ENCODE measurements at places on chromosomes 5 and 9.

- no peak for DNase-seq
Measured at GRCh38 chr5:143205883-143206195, 197.6 kb downstream of the NR3C1 start.

GRCh38 chr5:172692981-172693380, 51.9 kb downstream of the NEURL1B start:
- no peak for DNase-seq

- no peak for DNase-seq
Measured at GRCh38 chr5:42948961-42949347, 91.2 kb downstream of the ANXA2R start.

DNA sequence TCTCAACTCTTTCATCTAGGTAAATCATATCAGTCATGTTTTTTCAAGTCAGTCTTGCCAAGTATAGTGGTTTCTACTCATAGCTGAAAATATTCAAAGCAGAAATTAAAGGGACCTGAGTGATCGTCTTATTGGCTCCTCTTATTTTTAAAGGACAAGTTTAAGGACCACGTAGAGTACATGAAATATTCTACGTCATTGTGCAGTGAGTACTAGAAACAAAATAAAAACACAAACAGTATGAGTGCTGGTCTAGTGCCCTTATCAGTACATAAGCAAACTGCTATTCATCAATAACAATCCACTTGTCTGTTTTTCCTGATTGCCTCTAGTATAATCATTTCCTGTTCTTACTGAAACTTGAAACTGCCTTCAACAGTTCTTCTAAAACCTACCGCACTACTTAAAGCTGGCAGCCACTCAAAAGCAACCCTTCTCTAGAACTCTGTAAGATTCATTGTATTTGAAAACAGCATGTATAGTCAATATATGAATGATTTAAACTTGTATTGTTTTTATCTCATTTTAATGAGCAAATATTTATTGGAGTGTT, 853.7 kb downstream of the TAF11L14 start:
- DNase-seq: no peak

GRCh38 chr9:84343111-84343521, 2.6 kb upstream of the SLC28A3 start:
- DNase-seq: no peak
